CD4-positive, alpha-beta T cell treated with Interleukin-10 for 1 hour (primary cell): ENCODE measurements at places on chromosomes 1 and 21.

GRCh38 chr1:20893931-20894330, 106.8 kb upstream of the HP1BP3 start:
- no peak for DNase-seq

GRCh38 chr1:9720785-9721605, 69.5 kb downstream of the PIK3CD start:
- DNase-seq: no peak

DNA sequence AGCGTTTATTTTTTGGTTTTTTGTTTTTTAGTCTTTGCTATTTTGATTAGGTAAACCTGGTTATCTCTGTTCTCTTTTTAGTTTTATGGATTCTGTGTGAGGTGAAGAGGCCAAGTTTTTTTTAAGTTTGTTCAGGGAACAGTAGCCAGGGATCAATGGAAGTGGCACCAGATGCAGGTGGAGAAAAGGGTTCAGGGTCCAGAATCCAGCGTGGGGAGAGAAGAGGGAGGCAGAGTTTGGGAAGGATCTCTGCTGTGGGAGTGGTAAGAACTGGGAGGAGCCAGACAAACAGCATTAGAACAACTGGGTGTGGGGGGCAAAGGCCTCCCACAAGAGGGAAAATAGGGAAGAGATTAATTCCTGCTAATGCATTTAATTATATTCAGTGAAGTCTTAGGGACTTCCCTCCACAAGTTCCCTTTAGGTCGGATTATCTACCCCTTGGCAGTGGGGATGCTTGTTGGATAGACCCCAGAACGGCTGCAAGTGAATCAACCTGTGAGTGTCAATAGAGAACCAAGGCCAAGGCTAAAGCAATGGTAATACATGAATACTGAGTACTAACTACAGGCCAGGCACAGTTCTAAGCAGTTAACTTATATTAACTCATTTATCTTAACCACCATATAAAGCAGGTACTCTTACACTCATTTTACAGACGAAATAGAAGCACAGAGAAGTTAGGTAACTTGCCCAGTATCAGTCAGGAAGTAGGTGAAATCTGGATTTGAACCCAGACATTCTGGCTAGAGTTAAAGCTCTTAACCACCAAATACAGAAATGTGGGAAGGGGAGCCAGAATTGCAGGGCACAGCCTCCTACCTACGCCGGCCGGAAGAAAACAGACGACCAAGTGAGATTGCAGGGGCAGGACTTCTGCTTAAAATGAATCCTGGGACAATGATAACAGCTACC, 498 bp downstream of the GNAT2 start:
- no peak for DNase-seq

DNA sequence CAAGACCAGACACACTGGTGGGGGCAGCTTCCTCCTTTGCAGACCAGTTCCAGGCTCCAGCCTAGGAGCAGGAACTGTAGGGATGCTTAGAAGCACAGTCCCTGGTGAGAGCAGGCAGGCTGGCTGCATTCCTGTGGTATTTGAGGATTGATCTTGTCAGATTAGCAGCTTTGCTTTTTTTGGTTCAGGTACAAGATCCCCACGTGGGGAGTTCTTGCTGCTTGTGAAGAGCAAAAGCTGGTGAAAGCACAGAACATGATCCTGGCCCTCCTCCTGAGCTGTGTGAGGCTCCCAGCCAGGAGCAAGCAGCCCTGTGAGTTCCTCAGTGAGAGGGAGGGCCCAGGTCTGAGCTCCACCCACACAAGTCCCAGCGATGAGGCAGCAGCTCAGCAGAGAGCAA, 75.3 kb upstream of the ARTN start:
- no peak for DNase-seq

DNA sequence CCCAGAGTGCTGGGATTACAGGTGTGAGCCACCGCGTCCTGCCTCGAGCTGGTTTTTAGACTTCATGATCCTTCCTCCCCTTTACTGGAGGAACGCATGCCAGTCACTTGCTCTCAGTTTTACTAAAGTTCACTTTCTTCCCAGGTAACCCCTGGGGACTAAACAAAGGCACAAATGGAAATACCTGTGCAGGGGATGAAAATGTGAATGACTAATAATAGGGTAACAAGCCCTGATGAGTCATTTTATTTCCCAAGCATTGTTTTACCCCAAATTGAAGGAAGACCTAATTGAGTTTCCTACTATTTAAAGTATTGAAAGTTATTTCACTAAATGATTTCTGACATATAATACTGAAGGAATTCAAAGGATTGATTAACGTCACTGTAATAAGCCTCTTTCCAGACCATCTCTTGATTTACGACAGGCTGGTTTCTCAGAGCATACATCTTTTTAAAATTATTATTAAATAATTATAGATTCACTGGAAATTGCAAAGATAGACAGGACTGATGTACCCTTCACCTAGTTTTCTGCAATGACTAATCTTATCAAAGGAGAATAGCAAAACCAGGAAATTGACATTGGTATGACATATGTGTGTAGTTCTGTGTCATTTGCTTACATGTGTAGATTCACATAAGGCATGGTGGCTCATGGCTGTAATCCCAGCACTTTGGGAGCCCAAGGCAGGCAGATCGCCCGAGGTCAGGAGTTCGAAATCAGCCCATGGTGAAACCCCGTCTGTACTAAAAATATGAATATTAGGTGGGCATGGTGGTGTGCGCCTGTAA, 53.2 kb upstream of the SOD1 start:
- DNase-seq: no peak

DNA sequence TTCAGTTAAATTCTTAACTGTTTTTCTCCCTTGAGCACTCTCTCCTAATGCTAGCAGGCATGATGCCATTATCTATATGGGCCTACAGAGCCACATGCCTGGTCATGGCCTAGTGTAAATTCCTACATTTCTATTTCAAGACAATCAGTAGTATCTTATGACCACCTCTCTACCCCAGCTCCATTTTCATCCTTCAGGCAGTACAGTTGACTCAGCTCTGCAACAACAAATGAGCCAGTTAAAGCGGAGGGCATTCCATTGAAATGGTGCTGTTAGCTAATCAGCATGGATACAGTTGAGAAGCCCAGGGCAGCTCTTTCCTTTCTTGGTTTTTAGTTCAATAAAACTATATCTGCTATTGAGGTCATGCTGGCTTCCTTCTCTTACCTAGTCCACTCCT, 150.0 kb downstream of the PPP1R12B start:
- no peak for DNase-seq

- DNase-seq: no peak
Measured at GRCh38 chr1:221863635-221864034, 121.7 kb upstream of the DUSP10 start.

GRCh38 chr1:14803002-14803789, 204.7 kb downstream of the KAZN start:
- no peak for DNase-seq

DNA sequence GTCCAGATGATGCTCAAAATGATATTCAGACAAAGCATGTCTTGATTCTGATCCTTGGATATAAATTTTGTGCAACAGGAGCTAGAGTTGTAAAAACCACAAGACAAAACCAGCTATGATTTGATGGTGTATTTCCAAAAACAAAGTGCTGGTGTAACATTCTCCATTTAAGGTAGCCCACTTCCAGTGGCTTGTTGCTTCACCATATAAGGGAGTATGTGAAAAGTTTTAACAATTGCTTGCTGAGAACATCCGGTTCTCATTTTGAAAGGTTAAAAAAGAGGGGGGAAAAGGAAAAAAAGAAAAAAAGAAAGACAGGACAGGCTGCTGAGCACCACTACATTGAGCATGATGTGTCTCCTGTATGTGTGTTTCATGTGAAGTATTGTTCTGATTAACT, 123.6 kb downstream of the MACF1 start:
- DNase-seq: peak; percentile 38

DNA sequence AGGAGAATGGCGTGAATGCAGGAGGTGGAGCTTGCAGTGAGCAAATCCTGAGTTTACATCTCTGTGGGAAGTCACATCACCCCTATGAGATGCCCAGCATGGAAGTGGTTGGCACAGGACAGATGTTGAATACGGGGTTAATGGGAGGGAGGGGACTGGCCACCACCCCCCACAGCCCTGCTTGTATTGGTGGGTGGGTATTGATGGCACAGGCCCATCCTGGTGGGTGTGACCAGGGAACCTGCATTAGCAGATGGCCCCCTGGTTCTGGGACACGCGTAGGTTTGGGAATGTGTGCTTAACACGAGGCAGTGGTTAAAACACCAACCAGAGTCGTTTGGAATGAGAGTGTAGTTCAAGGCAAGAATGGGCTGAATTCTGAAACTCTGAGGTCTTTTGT, 117.9 kb downstream of the PRDM2 start:
- DNase-seq: no peak

DNA sequence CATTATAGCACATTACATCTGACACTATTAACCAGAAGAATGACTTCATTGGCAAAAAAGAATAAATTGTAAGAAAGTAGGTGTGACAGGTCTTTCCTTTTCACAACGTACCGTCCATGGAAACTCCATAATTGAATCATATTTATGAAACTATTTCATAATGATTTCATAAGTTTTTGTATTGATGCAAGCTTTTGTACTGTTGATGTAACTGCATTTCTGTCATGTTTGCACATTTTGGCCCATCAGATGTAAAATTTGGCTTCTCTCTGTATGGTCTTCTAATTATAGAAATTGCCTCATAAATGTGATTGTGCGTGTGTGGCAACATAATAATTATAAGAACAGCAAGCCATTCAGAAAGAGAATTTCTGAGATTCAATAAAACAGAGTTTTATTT, 180.7 kb upstream of the ZNHIT6 start:
- DNase-seq: no peak

DNA sequence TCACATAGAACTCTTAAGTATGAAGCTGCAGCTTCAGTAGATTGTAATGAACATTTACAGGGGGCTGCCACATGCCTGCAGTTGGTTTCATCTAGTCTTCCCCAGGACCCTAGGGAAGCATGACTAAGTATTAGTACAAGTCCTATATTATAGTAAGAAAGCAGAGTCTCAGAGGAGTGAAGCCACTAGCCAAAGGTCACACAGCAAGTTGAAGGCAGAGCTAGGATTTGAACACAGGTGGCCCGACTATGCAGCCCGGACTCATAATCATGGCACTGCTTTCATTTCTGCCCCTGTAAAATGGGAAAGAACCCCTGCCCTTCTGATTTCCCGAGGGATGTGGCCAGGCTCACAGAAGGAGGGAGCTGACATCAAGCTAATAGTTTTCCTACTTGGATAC, 8.4 kb upstream of the CRYBG2 start:
- no peak for DNase-seq

DNA sequence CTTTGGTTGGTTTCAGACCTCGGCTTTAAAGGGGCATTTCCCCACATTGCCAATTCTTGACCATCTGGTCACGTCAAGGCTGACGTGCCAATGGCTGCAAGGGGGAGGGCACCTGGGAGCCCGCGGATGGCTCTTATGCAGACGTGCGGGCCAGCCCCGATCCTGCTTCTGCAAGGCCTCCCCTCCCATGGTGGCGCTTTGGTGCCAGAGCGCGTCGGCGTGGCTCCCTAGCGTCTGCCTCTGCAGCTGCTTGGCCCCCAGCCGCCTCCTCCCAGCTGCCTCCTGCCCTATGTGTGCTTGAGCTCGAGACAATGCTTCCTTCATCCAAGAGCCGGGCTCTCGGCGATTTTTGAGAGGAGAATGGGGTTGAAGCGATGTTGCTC, 29.1 kb downstream of the SKI start:
- DNase-seq: no peak

- no peak for DNase-seq
Measured at GRCh38 chr1:85453640-85454194, 11.2 kb downstream of the DDAH1 start.

- DNase-seq: peak; percentile 41
Measured at GRCh38 chr1:101178688-101179491, 57.9 kb upstream of the S1PR1 start.

- no peak for DNase-seq
Measured at GRCh38 chr21:25997788-25998611, 172.6 kb downstream of the APP start.

- DNase-seq: no peak
Measured at GRCh38 chr1:231949277-231950091, 322.9 kb downstream of the DISC1 start.

DNA sequence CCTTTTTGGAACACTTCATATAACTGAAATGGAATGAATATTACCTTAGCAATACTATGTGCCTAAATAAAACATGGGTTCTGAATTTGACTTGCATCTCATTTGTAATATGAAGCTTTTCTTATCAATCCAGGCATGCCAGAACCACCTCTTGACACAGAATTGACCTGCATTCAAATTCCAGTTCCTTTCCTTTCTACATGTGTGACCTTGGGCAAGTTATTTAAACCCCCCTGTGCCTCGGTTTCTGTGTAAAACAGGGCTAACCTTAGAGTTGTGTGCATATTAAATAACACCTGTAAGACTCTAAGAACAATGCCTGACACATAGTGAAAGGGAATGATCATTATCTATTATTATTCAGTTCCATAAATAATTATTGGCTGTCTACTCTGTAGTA, 2.0 kb upstream of the NOS1AP start:
- DNase-seq: no peak

DNA sequence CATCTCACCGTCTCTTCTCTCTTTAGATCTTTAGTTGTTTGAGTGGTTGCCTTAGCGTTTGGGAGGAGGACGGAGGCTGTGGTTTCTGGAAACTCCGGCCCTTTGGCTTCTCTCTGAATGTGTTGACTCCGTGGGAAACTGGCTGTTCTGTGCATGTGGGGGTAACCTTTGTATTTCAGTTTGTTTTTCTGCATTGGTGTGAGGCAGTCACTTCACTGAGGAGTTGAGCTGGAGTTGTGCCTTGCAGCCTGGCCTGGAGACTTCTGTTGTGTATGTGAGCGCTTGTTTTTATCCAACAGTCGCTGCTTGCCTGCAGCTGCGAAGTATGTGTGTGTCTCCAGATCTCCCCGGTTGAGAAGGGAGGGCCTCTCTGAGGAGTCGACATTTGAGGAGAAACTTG, 33.6 kb downstream of the CLDN14 start:
- no peak for DNase-seq

DNA sequence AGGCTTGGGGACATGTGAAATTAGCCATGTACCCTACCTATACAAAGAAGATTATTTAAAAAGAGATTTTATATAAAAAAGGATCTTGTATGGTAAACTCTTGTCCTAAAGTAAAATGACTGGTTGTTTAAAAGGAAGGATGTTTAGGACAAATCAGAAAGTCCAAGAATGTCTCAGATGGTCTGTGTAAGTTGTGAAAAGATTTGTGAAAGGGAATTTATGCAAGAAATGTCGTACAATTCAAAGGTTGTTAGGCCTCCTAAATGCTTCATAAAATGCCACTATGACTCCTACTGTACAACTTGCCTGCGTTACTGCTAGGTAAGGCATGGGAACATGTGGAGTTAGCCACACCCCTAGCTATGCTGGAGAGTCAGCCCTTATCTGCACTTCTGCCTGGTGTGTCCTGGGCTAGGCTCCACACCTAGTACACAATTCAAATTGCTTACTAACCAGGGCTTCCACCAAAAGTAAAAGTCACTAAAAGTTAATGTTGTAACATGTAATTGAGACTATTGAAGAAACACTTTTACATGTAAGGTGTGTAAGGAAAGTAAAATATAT, 19.7 kb downstream of the PRDX6 start:
- DNase-seq: no peak

GRCh38 chr21:44426663-44427191, 28.6 kb upstream of the LRRC3 start:
- DNase-seq: no peak
